ENCODE measurements at places on chromosomes 2 and 18. TPM values are rescaled to one million over a fixed set of nuclear protein-coding genes. Genes with fewer than 3 reads are reported as not detected.

- DNase-seq: no peak
Measured at GRCh38 chr2:128215897-128216642, 102.6 kb downstream of the HS6ST1 start.

Gene METTL4
- 21.4 TPM for polyA plus RNA-seq

DNA sequence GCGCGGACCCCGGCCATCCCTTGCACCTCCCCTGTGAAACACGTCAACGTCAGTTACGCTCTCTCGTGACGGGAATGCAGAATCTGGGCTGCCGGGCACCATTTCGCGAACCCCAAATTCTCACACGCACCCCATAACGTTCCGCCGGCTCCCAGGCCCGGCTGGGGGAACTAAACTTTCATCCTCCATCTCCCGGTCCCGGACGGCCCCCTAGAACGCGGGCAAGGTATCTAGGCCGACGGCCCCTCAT is 544 bp downstream of the DNAJC27 start:
- DNase-seq: no peak

Gene TUBB8B
- polyA plus RNA-seq: 0.93 TPM

DNA sequence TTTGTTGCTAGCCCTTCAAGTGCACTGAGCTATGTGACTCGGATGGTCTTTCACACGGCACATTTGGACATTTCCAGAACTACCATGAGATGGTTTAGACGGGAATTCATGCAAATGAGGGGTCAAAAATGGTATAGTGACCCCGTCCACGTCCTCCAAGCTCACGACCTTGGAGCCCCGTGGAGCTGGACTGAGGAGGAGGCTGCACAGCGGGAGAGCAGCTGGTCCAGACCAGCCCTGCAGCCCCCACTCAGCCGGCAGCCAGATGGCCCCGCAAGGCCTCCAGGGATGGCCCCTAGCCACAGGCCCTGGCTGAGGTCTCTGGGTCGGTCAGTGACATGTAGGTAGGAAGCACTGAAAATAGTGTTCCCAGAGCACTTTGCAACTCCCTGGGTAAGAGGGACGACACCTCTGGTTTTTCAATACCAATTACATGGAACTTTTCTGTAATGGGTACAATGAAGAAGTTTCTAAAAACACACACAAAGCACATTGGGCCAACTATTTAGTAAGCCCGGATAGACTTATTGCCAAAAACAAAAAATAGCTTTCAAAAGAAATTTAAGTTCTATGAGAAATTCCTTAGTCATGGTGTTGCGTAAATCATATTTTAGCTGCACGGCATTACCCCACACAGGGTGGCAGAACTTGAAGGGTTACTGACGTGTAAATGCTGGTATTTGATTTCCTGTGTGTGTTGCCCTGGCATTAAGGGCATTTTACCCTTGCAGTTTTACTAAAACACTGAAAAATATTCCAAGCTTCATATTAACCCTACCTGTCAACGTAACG is 88.8 kb downstream of the EPAS1 start:
- DNase-seq: no peak

GRCh38 chr2:204453730-204454167 is 91.5 kb upstream of the PARD3B start:
- DNase-seq: peak; percentile 33

DNA sequence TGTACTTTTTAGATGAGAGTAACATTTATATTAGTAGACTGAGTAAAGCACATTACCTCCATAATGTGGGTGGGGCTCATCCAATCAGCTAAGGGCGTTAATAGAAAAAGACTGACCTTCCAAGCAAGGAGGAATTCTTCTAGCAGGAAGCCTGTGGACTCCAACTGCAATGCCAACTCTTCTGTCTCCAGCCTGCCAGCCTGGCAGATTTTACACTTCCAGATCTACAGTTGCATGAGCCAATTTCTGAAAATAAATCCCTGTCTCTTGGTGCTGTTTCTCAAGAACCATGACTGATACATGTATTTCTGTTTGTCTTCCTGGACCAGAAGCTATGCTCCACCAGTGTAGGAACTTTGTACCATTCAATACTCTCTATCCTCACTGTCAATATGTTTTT is 69.0 kb upstream of the LMAN1 start:
- DNase-seq: no peak

DNA sequence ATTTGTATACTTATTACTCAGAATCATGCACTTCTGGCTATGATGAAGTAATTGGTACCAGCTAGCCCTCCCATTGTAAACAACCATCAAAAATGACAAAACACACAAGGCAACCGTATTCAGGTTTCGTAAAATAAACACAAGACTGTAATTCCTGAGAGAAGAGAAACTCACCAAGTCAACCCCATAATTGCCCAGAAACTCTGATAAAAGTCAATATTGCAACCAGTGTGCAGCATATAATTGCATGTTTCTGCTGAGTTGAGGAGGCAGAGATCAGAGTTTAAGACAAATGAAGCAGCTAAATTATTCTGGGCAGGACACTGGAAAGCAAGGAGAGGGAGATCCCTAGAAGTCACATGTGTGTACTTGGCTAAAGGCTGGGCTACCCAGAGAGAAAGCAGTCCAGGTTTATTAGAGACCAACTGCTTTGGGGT is 90.3 kb downstream of the ROCK2 start:
- no peak for DNase-seq

DNA sequence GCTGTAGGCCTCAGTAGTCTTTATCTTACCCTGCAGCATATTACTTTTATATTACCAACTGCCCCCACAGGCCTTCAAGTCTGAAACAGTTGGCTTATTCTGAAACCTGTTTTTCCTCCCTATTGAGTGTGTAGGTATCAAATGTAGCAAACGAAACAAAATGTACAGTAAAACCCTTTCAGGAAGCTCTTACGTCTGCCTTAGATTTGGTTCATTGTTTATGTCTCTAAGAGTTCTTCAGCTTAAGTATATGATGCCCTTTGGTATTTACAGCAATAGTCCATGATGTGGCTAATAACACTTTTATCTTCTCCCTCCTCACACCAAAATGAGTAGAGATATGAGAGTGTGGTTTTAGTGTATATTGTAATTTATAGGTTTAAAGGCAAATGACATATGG is 108.8 kb downstream of the DOCK10 start:
- DNase-seq: no peak

DNA sequence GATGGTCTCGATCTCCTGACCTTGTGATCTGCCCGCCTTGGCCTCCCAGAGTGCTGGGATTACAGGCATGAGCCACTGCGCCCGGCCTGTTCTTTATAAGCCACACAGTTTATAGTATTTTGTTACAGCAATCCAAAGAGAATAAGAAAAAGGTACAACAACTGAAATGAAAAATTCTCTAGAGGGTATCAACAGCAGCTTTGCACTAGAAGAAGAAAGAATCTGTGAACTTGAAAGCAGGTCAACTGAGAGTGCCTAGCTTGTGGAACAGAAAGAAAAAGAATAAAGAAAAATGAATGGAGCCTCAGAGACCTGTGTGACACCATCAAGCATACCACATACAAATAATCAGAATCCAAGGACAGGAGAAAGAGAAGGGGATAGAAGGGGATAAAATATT is 66.8 kb upstream of the CTLA4 start:
- no peak for DNase-seq

Gene SNRNP27
- 73.2 TPM for polyA plus RNA-seq
